ENCODE measurements at places on chromosomes 6 and 20.
A peak's percentile ranks its signal among the peaks of the same experiment; 100 is the strongest.

- no peak for DNase-seq
Observed at GRCh38 chr6:14743474-14744211, 502.2 kb upstream of the JARID2 start.

- peak; percentile 89 for DNase-seq
Observed at GRCh38 chr20:63854069-63854765, 7.1 kb upstream of the ABHD16B start.

DNA sequence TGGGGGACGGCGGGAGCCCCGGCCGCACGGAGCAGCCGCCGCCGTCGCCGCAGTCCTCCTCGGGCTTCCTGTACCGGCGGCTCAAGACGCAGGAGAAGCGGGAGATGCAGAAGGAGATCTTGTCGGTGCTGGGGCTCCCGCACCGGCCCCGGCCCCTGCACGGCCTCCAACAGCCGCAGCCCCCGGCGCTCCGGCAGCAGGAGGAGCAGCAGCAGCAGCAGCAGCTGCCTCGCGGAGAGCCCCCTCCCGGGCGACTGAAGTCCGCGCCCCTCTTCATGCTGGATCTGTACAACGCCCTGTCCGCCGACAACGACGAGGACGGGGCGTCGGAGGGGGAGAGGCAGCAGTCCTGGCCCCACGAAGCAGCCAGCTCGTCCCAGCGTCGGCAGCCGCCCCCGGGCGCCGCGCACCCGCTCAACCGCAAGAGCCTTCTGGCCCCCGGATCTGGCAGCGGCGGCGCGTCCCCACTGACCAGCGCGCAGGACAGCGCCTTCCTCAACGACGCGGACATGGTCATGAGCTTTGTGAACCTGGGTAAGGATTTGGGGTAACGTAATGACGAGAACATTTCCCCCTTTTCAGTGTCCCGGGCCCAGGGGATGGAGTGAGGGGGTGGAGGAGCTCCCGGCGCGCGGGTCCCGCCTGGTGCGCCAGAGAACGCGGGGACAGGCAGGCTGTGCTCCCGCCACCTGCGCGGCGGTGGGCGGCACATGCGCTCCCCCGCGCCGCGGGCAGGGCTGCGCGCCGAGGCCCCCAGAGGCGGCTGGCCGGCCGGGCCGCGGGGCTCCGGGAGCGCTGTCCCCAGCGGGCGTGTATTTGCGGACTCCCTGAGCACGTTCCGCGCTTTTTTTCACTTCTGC is 1.4 kb downstream of the BMP6 start:
- DNase-seq: peak; percentile 82

- no peak for DNase-seq
Observed at GRCh38 chr6:7419065-7419464, 29.5 kb downstream of the RIOK1 start.

GRCh38 chr6:3293271-3294155 is 34.8 kb downstream of the PSMG4 start:
- DNase-seq: no peak

DNA sequence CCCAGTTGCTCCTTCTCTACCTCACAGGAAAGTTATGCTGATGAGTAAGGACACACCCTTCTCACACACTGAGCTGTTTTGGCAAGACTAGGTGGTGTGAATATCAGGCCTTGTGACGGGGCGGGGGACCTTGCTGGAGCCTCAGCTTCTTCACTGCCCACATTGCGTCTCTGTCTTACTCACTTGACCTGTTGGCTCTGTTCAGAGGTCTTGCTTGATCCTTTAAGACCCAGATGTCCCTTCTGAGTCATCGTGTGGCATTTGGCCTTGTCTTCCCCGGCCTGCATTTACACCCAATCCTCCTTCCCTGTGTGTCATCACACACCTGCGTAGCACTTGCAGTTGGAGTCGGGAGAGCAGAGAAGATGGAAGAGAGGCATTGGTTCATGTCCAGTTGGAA is 8.3 kb upstream of the PRND start:
- no peak for DNase-seq

DNA sequence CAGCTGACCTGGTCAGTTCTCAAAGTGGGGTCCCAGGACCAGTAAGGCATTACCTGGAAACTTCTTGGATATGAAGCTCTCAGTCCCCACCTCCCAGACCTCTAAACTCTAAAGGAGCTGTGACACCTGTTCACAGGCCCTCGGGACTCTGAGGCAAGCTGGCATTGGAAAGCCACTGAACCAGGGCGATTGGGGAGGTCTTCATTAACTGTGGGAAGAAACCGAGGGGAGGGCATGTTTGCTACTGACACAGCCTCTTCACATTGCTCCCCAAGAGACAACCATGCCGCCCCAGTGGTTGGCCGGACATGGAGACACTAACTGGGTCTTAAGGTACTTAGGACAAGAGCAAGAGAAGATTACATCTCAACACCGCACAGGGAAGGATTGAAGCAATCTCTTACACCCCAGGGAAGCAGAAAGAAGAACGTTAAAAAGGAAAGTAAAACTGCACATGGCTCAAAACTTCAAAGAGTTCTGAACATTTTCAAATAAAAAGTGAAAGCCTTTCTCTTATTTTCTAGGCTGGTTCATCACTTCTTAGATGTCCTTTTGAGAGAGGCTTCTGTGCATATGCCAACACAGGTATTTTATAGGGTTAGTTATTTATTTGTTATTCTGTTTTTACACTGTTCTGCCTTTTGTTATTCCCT is 210.0 kb upstream of the CST7 start:
- no peak for DNase-seq

GRCh38 chr6:150426198-150426597 is 57.4 kb downstream of the IYD start:
- DNase-seq: no peak

GRCh38 chr6:168188369-168189199 is 109.6 kb upstream of the FRMD1 start:
- DNase-seq: peak; percentile 30

GRCh38 chr6:160252073-160252813 is 6.4 kb downstream of the SLC22A2 start:
- no peak for DNase-seq

DNA sequence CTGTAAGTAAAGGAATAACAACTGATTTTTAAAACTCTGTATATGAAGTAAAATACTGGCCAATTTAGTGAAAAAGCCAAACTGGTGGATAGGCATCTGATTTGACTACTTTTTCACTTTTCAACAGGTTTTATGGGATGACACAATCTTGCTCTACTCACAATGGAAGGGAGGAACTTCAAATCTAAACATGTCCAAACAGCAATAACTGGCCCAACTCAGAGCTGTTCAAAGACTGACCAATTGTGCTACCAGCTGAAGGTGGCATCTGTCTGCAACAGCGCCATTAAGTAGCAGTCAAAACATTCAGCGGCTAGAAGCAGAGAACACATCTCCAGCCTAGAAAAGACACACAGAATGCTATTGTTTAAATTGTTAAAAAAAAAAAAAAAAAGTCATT is 44.6 kb downstream of the SESN1 start:
- no peak for DNase-seq

- peak; percentile 3 for DNase-seq
Observed at GRCh38 chr20:9884666-9885065, 45.8 kb upstream of the PAK5 start.

- DNase-seq: no peak
Observed at GRCh38 chr20:10855778-10856177, 182.0 kb upstream of the JAG1 start.

DNA sequence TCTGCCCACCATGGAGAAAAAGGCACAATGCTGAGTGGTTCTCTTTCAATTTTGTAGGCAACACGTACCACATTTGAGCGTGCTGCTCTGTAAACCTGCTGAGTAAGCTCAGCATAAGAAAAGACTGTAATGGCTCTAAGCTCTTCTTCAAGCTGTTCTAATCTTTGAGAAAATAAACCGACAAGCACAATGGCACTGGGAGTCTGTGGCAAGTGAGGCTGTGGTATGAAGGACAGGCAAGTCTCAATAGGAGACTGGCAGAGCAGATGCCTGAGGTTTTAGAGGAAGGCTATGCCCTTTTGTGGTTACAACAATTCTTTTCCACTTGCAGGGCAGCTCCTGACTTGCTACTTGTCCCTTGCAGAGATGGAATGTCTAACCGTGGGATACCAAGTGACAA is 136.7 kb upstream of the EXOC2 start:
- DNase-seq: peak; percentile 28

DNA sequence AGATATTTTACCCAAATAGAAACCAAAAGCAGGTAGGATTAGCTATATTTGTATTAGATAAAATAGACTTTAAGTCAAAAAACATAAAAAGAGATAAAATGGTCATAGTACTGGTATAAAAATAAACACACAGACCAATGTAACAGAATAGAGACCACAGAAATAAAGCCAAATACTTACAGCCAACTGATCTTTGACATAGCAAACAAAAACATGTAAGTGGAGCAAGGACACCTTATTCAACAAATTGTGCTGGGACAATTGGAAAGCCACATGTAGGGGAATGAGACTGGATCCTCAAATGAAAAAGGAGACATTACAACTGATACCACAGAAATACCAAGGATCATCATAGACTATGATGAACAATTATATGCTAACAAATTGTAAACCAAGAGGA is 94.5 kb upstream of the SIRPG start:
- no peak for DNase-seq

DNA sequence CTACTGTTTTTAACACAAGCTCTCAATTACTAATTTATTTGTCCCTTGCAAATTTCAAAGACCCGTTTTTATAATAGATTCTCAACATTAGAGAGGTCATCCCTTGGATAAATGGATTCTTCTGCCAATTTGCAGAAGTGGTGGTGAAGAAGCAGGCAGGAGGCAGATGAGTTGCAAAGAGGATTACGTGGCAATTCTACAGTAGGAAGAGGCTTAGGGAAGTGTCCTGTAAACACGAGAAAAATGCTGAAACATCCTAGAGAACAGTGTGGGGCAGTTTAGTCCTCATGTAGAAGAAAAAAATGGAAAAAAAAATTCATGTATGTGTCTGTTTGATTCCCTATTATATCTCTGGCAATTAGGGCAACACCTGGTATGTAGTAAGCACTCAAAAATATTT is 87.6 kb downstream of the BMP2 start:
- no peak for DNase-seq
